ENCODE measurements at places on chromosomes 3 and 15. TPM values are rescaled to one million over a fixed set of nuclear protein-coding genes. Genes with fewer than 3 reads are reported as not detected.

- H3K4me3 ChIP-seq = peak overlapping the region; percentile 66
- peak overlapping the region; percentile 75 for H3K27ac ChIP-seq
- H3K36me3 ChIP-seq = no peaks in the 10 kb centered on the region
- DNase-seq = peak; percentile 37
Measured at GRCh38 chr3:42014458-42014920, 52.6 kb upstream of the ULK4 start.

GRCh38 chr3:174495311-174495710 is 363.8 kb upstream of the NAALADL2 start:
- no peak overlapping the region for H3K4me3 ChIP-seq
- no peak for DNase-seq
- H3K27me3 ChIP-seq = no peaks in the 10 kb centered on the region
- no peaks in the 10 kb centered on the region for H3K36me3 ChIP-seq
- no peaks in the 10 kb centered on the region for H3K4me1 ChIP-seq

NUTM1 gene
- total RNA-seq = not detected

FOXB1 gene
- not detected for total RNA-seq

Data from natural killer cell (primary cell).